Uterus (tissue), 4 donors: ENCODE measurements at places on chromosomes 12 and 14. TPM values are rescaled to one million over a fixed set of nuclear protein-coding genes. Genes with fewer than 3 reads are reported as not detected.
A peak's percentile ranks its signal among the peaks of the same experiment; 100 is the strongest.

Gene TEX22
- total RNA-seq: not detected

Gene SMARCD1
- 54.6 TPM for total RNA-seq

Gene MYH7
- total RNA-seq: not detected

Gene BCDIN3D
- 2.8 TPM for total RNA-seq

DNA sequence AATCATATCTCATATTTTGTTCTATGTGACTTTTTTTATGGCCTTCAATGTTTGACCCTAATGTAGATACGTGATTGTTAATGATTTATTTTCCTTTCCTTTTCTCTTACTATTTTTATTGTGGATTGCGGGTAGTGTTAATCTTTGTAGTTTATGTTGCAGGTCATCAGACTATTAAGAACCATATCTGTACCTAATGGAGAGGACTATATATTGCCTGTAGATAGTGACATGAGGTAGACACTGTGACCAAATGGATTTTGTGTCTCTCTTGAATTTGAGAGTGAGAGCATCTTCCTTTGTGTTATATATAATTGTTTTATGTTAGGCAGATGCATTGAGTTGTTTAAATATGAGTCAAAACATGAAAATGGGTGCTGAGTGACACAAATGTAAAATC lies 543.4 kb upstream of the MGAT4C start:
- DNase-seq: no peak

GRCh38 chr14:64906022-64906421 lies 8.2 kb upstream of the CHURC1 start:
- DNase-seq: no peak

- DNase-seq: no peak
Measured at GRCh38 chr12:19830446-19830845, 391.2 kb downstream of the AEBP2 start.

DNA sequence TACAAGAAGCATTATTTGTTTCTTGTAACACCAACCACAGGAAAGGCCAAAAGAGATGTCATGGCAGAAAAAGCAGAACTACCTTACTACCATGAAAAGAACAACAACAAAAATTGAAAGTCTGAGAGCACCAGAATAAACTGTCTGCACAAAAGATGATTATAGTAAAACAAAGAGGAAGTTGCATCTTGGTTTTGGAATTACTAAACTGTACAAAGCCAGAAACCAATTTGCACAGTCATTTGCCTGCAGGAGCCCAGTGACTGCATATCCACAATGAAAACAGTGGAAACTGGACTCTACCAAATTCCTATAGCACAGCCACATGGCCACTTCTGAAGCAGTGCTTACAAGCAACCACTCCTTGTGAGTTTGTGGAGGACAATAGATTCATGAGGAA lies 276.2 kb downstream of the SSPN start:
- DNase-seq: no peak

- no peak for DNase-seq
Measured at GRCh38 chr12:92299344-92299743, 153.7 kb upstream of the BTG1 start.

GRCh38 chr12:31732926-31733548 lies 4.2 kb upstream of the AMN1 start:
- DNase-seq: no peak

- DNase-seq: no peak
Measured at GRCh38 chr12:53538209-53538689, 31.0 kb upstream of the NPFF start.

DNA sequence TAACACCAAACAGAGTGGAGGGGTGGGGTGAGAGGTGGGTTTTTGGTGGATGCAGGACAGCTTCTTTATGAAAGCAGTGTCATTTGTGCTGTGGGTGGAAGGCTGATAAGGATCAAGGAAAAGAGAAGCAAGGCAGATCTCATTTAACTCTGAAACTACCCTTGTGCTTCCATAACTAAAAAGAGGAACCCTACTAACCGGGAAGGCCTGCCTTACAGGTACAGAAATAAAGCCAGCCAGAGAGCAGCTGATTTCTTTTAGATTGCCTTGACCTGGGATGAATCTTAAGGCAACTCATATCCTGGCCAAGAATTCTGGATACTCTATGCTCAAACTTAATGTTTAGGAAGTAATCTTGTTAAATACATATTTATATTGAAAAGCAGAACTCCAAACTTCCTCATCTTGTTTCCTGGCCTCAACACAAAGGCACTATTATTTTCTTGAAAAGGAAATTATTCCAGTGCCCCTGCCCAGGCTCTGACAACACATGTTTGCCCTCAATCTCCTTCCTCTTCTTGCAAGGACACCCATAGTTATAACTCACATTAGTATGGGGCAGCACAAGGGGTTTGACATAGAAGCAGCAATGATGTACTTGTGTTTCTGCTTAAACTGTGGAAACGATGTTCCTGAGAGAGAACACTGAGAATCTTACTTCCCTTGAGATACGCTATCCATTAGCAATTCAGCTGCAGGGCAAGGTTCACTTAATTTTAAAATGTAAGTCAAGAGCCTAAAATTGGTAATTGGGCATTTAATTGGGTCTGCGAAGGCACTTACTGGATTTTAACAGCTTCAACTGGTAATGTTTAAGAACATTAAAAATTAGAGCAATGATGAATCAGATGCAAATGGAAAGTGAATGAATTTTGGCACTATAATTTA lies 173.7 kb downstream of the STXBP6 start:
- DNase-seq: no peak

DNA sequence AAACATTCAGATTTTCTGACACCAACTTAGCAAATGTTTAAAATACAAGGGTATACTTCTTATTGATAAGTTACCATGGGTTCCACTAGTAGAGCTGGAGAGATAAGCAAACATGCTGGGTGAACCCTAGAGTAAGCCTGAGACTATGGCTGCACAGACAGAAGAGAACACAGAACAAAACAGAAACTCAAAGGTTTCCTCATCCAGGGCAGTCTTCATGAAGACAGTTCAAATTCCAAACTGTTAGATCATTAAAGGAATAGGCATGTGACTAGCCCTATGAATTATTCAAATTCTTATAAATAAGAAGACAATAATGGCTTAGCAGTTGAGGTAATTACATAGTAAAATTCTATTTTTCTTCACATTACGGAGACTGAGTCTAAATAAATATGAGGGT lies 28.1 kb downstream of the BTBD7 start:
- no peak for DNase-seq

GRCh38 chr12:56450241-56450640 lies 1.0 kb upstream of the TIMELESS start:
- DNase-seq: no peak

DNA sequence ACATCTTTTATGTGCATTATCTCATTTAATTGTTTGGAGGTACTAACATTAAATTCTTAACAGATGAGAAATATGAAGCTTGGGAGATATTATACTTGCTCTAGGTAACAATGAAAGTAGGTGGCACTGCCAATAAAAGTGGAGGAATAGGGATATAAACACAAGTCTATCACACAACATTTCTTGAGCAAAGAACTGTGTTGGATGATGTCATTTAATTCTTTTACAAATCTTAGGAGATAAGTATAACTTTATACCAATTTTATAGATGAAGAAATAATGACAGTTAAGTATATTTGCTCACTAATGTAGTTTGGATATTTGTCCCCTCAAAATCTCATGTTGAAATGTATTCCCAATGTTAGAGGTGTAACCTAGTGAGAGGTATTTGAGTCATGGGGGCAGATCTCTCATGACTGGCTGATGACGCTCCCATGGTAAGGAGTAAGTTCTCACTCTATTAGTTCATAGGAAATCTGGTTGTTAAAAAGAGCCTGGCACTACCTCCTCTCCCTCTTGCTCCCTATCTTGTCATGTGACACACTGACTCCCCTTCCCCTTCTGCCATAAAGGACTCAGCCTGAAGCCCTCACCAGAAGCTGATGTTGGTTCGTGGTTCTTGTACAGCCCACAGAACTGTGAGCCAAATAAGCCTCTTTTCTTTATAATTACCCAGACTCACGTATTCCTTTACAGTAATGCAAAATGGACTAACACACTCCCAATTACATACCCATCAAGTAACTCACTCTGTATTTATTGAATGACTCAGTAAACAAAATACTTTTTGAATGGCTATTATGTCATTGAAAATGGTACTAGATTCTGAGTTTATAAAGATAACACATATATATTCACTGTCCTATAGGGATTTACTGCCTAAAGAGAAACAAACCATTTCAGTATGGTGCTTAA lies 146.8 kb upstream of the KITLG start:
- DNase-seq: no peak

- DNase-seq: no peak
Measured at GRCh38 chr12:27777141-27777540, 2.9 kb upstream of the KLHL42 start.

DNA sequence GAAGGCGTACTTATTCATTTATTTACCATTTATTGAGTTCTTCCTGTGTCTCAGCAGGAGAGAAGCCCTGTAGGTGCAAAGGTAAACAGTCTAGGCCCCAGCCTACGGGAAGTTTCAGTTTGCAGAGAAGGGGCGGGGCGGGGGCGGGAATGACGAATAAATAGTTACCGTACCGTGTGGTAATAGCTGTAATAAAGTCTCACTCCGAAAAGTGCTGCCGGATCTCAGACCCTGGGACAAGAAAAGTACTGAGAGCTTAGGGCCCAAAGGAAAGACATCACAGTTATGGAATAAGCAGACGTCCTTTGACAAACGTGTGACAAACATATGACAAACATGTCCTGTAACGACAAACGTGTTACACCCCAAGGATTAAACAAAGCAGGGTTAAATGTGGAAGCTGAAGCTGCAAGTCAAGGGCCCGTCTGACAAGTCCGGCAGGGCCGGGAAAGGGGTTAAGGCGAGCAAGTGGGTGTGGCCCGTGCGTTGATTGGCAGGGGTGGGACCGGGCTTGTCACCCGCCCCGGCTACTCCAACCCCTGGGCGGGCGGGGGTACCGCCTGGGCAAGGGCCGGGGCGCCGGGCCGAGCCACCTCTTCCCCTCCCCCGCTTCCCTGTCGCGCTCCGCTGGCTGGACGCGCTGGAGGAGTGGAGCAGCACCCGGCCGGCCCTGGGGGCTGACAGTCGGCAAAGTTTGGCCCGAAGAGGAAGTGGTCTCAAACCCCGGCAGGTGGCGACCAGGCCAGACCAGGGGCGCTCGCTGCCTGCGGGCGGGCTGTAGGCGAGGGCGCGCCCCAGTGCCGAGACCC lies at the start of gene LRP10:
TSS of gene LRP10 (plus strand) at position 517 of the 809 bp plus-strand sequence. CDS start 564 bp downstream, outside the sequence.
- peak; percentile 90 for DNase-seq

DNA sequence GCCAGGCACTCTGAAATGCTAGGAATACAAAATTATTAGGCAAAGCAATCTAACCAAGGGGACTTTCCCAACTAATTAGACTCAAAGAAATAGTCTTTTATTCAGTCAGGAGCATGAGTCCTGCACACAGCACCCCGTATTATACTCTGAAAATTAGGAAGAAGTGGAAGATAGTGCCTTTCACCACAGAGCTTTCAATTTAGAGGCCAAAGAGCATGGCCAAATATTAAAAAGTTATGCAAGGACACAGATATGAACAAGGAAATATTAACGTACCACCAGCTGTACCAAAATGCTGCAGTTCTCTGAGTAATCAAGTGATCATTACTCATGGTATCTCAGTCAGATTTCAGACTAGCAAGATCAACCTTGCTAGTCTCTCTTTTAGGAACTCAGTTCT lies 22.6 kb upstream of the MDM2 start:
- no peak for DNase-seq

GRCh38 chr12:116324654-116325335 lies 47.3 kb upstream of the MED13L start:
- DNase-seq: no peak

DNA sequence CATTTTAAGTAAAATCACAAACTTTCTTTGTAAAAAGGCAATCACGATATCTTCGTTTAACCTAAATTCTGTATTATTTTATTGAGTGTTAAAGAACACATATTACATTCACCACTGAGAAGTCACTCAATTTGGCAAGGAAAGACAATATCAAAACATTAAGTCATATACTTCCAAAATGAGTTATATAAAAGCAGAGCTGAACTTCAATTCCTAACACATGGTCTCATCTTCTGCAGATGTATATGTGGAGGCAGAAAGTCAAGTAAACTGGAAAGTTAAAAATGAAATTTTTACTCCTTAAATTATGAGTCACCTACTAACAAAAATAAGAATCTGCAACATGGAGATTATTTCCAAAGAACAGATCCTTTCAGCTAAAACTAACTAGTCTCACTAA lies 28.7 kb downstream of the BMAL2 start:
- DNase-seq: no peak

DNA sequence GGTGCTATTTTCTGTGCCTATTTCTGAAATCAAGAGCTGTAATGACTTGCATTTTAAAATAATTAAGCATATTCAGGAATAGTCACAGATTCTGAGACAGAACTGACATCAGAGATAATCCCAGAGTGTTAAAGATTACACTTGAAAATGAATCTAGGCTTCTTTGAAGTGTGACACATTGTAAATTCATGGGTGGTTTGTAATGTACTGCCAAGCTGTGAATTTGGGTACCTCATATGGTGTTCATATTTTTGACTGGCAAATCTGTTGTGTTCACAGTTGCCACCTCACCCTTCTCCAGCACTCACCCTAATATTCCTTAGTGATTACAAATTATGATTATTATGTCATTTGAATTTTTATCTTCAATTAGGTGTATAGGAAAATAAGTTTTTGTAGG lies 78.5 kb upstream of the CSRP2 start:
- DNase-seq: no peak

DNA sequence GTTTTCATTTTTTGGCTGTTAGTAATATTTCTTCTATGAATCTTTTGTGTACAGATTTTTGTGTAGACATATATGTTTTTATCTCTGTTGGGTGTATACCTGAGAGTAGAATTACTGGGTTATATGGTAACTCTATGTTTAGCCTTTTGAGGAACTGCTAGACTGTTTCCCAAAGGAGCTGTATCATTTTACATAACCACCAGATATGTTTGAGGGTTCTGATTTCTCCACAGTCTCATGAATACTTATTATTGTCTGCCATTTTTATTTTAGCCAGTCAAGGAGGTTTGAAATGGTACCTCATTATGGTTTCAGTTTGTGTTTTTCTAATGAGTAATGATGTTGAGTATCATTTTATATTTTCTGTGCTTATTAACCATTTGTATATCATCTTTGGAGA lies 1.9 kb downstream of the PCNX4 start:
- DNase-seq: no peak
